ENCODE measurements at places on chromosomes 12 and 14.

GRCh38 chr12:53286448-53286847 lies 8.9 kb upstream of the PFDN5 start:
- DNase-seq, result no peak

GRCh38 chr14:103890052-103890371 lies 38.2 kb upstream of the TDRD9 start:
- DNase-seq, result no peak

GRCh38 chr14:74444866-74445265 lies 18.9 kb upstream of the SYNDIG1L start:
- DNase-seq, result no peak

DNA sequence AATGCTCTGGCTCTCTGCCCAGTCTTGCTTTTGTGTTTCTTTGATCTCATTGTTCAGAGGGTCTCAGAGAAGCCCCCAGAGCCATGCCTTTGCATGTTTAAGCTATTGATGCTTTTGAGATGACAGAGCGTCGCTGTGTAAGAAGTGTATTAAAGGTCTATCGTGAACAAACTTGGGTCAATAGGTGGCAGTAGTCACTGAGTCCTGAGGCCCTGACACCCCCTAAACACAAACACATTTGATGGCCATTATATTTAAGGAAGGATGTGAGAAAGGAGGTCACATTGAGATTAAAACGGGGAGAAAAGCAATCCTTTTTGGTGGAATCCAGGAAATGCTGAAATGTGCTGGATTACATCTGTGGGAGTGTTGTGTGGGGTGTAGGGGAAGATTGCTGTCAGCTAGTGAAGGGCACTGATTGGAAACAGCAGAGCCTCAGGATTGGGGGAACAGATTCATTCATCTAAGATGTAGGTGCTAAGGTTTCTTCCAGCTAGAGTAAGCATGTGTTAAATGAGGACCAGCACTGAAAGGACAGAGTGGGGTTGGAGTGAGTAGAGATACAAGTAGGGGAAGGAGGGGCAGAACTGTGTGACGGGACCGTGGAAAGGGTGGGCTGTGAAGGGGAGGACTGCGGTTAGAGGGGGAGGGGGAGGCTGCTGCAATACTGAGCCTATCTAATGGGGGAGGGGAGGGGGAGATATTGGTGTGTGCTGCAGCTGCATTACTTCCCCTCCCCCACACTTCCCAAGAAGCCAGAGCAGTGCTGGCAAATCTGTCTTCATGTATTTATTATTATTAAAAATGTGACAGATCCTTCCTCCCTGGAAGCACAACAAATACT lies 12.7 kb downstream of the NGDN start:
- no peak for DNase-seq

GRCh38 chr14:54852215-54852614 lies 50.4 kb downstream of the GCH1 start:
- no peak for DNase-seq

GRCh38 chr12:78407722-78408121 lies 456.9 kb upstream of the SYT1 start:
- no peak for DNase-seq

DNA sequence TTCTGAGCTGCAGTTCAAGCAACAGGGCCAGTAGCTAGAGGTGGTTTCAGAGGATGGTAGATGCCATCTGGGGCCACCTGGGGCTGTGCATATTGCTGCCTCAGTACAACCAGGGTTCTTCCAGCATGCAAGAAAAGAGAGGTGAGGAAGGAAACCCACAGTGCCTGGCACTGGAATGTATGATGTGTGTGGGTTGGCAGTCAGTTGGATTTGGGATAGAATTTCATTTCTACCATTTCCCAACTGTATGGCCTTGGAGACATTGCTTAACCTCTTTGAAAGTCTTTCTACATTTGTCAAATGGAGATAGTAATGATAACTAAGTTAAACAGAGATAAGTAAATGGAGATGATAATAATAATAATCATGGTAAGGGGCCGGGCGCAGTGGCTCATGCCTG lies 10.2 kb upstream of the LRRC10 start:
- DNase-seq, result no peak

DNA sequence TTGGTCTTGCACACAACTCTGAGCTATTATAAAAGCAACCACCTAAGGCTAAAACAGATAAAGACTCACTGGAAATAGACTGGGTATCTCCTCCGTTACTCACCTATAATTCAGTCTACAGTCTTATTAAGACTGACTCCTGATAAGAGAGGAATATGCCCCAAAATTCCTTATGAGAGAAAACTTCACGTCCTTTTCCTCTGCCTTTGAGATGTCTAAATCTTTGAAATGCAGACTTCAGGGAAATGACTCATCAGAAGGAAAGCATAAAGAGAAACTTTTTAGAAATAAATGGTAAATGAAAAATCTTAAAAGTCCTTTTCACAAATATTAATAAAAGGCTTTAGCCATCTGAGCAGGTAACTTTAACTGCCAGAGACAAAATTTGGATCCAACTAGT lies 187.5 kb upstream of the RTL1 start:
- DNase-seq, result no peak

- DNase-seq, result no peak
Measured at GRCh38 chr14:99124482-99125105, 147.4 kb downstream of the BCL11B start.

GRCh38 chr12:115185506-115185905 lies 501.5 kb upstream of the TBX3 start:
- DNase-seq, result no peak

GRCh38 chr12:19125325-19125724 lies 4.2 kb upstream of the PLEKHA5 start:
- no peak for DNase-seq

- DNase-seq, result no peak
Measured at GRCh38 chr12:131682510-131682895, 28.4 kb upstream of the SFSWAP start.

DNA sequence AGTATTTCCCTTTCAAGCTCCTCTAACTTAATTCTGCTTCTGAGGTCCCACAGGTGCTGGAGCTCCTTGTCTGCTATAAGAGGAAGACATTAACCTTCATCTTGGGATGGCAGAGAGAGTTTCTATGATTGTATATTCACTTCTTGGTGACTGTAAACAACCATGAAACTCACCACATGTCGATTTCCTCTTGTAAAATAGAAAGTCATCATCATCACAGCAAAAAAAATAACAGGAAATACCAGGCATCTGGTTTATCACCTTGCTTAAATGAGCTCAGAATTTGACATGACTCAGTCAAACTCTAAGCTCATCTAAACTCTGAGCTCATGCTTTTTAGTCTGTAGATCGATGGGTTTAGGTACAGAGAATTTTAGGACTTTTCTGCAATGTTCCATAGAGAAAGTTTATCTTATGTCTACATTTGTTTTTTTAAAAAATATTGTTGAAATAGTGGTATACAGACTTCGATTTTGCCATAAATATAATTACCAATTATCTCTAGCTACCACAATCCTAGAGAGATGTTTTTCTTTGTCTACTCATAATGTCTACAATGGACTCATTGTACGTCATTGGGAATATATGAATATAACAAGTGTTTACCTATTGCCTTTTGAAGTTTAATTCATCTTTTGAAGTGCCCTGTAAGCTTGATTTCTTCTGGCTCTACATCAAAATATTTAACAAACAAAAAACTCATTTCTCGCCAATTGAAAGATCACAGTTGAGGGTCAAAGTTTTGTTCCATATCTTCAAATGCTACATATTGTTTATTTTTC lies 58.4 kb downstream of the IGF1 start:
- no peak for DNase-seq

DNA sequence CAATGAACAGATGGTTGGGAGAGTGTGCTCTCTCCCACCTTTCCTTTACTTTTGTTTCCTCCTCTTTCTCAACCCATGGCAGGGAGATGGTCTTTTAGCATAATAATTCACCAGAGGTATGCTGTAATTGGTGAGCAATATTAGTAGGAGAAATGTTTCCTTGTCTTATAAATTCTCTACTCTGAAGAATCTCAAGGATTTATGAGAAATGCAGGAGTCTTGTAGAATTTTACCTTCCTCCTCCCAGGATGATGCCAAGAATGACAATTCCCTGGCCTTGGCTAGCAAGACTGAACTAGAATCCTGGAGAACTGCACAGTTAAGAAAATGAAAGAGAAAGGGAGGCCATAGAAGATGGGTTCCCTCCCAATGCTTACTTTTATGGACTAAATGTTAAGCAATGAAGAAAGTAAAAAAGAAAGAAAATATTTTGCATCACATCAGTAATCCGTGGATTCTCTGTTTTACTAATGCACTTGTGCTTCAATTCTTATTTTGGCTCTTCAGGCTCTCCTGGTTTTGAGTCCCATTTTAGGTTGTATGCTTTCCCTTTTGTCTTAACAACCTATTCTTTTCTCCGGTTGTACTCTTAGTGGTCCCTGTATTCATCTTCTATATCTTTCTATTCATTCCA lies 192.9 kb upstream of the GARIN6 start:
- no peak for DNase-seq

- DNase-seq, result no peak
Measured at GRCh38 chr14:50736932-50737419, 68.9 kb upstream of the SAV1 start.

GRCh38 chr12:31321186-31321896 lies 4.6 kb downstream of the SINHCAF start:
- DNase-seq, result no peak

DNA sequence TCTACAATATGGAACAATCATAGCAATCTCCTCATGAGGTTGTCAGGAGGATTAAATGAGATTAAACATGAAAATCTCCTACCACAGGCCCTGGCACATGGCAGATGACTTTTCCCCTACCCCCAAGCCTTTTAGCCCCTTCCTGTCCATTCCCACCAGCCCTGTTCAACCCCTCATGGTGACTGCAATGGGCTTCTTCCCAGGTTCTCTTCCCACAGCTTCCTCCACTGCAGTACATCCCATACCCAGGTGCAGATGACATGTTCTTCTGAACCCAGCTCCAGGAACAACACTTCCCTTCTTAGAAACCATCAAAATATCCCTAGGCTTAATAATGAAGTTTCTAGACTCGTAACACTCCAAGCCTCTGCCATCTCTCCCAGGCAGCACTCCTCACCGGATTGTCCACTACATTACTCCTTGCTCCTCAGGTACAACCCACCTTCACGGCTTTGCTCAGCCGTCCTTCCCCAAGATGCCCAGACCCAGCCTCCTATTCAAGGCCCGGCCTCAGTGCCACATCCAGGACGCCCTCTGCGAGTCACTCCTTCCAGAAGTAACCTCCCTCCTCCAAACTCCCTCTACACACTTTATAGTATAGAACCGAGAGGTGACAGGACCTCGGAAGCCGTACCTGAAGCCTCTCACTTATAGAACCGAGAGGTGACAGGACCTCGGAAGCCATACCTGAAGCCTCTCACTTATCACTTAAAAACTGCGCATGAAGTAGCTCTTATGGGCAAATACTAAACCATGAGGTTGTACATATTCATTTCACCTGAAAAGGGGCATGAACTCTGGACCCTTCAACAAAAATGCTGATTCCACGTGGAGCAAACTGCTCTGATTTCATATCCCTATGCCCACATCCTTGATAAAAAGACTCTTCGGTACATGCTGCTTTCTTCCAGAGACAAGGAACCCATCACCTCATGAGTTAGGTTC lies 1.5 kb downstream of the CRACR2A start:
- DNase-seq, result no peak

DNA sequence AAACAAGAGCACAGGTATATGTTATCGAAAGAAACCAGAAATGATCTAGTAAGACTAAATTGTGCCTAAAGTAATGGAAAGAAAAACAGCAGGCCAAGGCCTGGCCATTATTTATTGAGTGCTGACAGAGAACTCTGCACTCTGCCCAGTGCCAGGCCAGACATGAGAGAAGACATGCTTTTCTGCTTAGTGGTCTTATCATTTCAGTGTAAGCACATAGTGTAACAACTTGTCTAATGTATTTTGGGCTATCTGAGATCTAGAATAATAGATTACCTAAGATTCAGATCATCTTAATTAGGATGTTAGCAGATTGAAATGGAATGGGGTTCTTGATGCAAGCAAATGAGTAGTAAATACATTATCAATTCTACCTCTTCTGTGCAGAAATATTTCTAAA lies 278.3 kb downstream of the AKAP6 start:
- DNase-seq, result no peak

DNA sequence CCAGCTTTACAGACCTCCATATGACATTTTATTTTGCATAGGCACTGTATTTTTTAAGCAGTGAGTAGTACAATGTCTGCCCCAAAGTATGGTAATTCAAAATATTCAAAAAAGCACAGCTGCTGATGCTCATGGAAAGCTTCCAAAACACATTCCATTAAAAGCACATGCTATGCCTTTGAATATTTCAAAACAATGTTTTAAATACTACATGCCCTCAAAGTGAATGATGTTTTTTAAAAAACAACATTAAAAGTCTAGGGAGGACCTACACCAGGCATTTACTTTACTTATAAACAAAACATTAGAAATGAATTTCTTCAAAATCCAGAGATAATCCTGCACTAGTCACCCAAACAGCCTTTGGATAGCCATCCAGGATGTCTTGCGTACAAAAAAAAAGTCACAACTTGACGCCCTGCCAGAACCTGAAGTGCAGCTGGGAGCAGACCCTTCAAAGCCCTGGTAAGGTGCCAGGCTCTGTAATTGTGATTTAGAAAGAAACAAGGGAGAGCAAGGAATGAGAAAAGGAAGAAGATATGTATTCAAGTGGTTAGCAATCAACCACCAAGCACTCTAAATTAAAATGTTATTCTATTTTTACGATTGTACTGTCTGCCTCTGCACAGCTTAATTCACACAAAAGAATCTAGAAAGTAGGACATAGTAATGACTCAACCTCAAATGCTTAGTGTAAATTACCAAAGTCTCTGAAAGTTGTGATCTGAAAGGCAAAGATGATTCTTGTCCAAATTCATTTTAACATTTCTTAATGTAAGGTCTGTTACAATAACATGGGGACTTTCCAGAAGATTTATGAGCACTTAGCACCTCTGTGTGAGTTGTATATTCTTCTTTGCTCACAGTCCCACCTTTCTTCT lies 31.9 kb downstream of the CEP83 start:
- no peak for DNase-seq

- no peak for DNase-seq
Measured at GRCh38 chr12:26705851-26706250, 127.1 kb downstream of the ITPR2 start.

DNA sequence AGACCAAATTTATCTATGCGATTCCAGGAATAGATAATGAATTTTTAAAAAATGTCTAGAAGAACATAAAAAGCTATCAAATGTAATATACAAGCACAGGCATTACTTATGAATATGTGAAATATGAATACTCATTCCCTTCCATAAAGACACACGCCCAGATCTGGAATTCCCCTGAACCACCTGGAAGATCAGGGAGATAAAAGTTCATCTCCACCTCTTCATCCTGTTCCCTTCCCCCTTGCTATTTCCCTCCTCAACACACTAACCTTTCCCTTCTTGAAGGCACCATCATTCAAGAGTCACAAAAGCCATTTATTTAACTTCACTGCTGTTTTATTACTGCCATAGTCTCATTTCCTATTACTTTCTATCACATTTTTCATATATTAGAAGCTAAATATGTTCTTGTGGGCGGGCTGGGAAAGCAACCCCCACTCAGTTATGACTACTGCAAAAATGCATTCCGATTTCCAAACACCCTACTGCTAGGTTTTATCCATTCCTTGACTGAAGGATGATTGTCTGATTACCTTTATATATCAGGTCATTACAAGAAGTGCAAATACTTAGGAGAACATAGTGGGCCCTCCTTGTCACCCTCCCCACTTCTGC lies 16.1 kb downstream of the FGD6 start:
- DNase-seq, result no peak

All from HTR-8/SVneo (cell line).